NT2/D1 (cell line): ENCODE measurements at places on chromosomes 1 and 21.
A peak's percentile ranks its signal among the peaks of the same experiment; 100 is the strongest.

- DNase-seq = no peak
Measured at GRCh38 chr1:203324105-203325025, 19.0 kb downstream of the BTG2 start.

- DNase-seq = no peak
Measured at GRCh38 chr1:23246274-23246673, 29.0 kb upstream of the HTR1D start.

DNA sequence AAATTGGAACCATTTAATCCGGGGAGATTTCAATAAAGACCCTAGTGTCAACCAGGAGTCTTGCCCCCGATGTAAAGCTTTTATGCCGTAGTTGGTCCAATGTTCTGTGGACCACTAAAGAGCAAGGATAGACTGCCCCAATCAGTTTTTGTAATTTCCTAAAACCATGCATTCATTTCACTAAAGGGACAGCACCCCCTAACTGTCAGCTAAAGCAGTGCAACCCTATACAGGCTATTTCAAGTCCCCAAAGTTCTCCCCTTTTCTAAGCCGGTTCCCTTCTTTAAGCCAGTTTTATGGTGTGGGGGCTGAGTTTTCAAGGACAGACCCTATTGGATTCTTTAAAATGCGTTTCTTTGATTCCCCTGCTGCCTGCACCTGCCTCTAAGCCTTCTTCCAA lies 12.7 kb upstream of the PDPN start:
- no peak for DNase-seq

- DNase-seq = no peak
Measured at GRCh38 chr1:46065405-46065804, 67.0 kb downstream of the PIK3R3 start.

DNA sequence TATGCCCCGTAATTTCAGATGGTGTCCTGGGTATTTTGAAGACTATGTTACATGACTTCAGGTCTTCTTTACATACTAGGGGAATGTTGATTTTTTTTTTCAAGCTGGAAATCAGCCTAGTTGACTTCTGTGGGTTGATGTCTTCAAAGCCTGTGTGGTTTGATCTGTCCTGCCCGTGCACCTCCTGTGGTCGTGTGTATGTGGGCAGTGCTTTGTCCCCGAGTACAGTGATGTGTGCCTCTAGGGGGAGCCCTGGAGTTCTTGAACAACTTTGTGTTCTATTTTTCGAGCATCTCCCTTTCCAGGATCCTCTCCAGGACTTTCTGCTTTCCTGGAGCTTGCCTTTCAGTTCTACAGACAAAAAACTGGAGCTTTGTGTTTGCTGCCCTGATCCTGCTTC lies 28.9 kb downstream of the OBSCN start:
- peak; percentile 73 for DNase-seq

- DNase-seq = no peak
Measured at GRCh38 chr1:246111570-246111969, 395.5 kb downstream of the SMYD3 start.

DNA sequence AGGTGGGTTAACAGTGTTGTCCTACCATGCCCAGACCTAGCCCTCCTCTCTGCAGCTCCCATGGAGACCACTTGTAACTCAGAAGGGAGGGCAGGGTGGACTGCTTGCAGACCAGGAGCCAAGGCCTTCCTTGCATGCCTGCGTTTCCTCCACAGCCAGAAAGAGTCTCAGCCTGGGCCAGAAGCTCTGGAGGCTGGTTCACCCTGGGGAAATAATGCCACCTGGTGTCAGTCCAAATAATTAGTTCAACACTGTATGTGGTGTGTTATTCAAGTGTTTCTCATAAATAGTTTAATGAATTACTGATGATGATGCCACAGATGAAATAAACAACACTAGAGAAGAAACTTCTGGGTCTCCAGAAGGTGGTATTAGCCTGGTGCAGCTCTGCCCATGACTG lies 16.9 kb upstream of the VANGL1 start:
- no peak for DNase-seq

GRCh38 chr1:56821462-56821797 lies 2.2 kb upstream of the FYB2 start:
- DNase-seq = no peak

DNA sequence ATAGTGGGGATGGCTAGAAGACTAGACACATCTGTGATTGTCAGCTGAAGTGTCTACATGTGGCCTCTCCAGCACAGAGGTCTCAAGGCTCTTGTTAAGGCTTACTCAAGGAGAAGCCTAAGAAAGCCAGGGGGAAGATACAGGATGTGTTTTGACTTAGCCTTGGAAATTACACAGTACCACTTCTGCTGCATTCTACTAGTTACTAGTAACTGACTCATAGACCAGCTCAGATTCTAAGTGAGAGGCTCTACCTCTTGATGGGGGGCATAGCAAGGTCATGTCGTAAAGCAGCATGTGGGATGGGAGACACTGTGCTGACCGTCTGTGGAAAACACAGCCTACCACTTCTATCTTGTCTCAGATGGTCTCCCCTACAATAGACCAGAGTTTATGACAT lies 99.5 kb downstream of the UBE2U start:
- no peak for DNase-seq

DNA sequence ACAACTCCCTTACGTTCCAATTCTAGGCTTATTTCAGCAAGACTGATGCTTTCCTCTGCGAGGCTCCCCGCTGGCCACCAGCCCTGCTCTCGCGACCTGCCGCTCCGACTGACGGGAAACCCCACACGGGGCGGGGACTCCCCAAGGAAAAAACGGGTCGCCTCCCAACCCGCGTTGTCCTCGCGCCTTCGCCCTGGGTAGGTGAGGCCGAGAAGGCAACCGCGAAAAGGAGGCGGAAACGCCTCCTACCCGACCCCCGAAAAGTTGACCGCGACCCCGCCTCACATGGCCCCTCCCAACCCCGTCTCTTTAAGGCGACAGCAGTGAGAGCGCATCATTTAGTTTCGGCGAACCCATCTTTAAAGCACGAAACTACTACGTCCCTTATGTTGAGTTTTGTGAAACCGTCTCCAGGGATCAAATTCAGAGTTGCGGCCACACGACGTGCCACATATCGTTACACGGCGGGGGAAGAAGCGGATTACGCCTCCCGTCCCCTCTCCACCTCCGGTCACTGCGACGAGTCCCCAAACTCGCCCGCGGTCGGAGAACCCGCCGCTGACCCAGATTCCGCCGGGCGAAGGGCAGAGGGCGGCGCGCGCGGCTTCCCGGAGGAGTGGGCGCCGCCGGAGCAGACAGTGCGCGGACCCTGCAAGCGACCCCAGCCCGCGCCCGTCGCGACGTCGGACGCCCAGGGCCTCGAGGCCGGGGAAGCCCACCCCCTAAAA lies 1.2 kb downstream of the ANP32E start:
- DNase-seq = peak; percentile 54

DNA sequence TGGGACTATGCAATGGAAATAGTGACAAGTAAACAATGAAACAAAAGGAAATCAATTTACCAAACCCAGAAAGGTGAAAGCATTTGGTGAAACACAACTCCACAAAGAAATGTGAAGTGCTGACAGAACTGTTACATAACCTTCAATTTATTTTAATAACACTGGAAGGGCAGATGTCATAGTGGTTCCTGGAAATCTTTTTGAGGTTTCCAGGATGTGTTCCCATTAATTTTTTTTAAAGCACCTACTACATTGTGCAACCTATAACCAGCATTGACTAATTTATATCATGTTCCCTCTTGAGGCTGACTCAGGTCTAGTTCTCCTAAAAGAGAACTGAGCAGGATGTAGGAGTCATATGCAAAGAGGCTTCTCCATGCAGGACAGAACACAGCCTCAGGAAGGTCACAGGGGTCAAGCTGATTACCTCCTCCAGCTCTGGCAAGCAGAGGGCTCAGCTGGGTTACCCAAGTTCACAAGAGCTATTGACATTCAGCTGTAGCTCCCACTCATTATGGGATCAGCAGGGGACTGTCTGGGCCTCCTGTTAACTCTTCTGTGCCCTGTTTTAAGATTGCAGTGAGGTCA lies 157.1 kb upstream of the NRIP1 start:
- DNase-seq = peak; percentile 95

- no peak for DNase-seq
Measured at GRCh38 chr1:909861-910310, 13.8 kb upstream of the SAMD11 start.

- no peak for DNase-seq
Measured at GRCh38 chr1:75127916-75128717, 6.1 kb upstream of the LHX8 start.

DNA sequence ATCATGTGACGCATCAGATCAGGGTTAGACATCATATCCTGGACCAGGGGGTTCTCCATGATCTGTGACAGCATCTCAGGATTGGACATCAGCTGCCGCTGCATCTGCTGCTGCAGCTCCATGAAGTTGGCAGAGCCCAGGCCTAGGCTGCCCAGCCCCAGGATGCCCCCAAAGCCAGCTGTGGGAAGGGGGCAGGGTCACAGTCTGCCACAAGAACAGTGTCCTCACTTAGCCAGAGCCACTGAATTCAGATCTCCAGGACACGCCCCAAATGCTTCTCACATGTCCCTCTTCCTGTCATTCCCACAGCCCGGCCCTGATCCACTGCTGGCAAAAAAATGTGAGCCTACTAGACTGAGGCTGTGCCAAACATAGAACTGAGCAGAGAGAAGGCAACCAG lies 3.2 kb downstream of the UBQLN4 start:
- DNase-seq = no peak

GRCh38 chr1:94528299-94528698 lies 13.3 kb downstream of the F3 start:
- no peak for DNase-seq

- no peak for DNase-seq
Measured at GRCh38 chr1:27599605-27600497, 4.1 kb downstream of the AHDC1 start.

GRCh38 chr1:112267929-112268328 lies 128.1 kb upstream of the CTTNBP2NL start:
- DNase-seq = no peak

DNA sequence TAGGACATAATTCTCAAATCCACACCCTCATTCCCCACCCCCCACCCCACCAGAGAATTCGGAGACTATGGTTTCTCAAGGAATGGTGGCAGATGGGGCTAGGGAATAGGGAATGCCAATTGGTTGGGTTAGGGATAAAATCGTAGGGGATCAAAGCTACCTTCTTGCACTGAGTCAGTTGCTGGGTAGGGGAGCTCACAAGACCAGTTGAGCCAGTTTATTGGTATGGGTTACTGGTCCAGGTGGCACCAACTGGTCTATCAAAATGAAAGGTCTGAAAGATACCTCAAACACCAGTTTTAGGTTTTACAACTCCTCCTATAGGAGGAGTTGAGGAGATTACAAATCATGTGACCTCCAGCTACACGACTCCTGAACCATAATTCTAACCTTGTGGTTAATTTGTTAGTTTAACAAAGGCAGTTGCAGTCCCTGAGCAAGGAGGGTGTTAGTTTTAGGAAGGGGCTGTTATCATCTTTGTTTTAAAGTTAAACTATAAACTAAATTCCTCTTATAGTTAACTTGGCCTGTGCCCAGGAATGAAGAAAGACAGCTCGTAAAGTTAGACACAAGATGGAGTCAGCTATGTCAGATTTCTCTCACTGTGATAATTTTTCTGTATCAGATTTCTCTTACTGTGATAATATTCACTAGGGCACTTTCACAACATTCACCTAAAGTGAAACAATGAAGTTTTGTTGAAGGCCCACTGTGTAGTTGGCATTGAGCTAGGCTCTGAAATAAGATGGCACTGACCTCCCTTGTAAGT lies 2.5 kb downstream of the SHISAL2A start:
- no peak for DNase-seq

GRCh38 chr1:236895665-236896387 lies 100.7 kb downstream of the MTR start:
- DNase-seq = no peak

DNA sequence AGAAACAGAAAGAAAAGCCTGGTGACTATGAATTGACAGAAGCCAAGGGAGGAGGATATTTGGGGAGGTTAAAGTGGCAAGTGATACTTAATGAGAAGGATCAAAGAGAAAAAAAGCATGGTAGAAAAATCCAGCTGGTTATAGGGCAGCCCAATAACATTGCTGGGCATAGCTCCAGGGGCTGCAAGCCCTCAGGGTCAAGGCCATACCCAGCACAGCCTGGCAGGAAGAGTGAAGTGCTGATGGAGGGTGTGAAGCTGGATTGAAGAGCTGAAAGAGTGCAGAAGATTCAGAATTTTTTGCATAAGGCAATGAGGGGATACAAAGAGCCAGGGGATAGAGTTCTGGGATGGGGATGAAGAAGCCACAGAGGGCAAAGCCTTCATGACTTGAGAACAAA lies 8.0 kb upstream of the HSD11B1 start:
- no peak for DNase-seq

GRCh38 chr1:167289075-167289442 lies 68.4 kb downstream of the POU2F1 start:
- DNase-seq = no peak

GRCh38 chr1:42978317-42979035 lies 19.8 kb upstream of the SLC2A1 start:
- peak; percentile 75 for DNase-seq

DNA sequence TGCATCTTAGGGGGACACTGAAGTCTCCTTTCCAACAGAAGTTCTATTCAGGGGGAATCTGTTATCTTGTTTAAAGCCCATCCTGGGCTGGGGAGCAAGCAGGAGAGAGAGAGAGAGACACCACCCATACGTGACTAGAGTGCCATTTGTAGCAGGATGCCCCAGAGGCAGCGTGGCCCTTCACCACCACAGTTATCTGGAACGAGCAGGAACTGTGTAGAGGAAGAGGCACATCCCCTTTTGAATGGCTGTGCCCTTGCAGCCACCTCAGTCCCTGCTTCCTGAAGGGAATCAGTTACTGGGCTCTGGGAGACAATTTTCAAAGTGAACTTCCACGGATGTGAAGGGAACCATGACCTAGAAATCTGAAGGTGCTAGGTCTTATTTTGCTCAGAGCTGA lies 19.4 kb upstream of the LAMTOR5 start:
- no peak for DNase-seq

DNA sequence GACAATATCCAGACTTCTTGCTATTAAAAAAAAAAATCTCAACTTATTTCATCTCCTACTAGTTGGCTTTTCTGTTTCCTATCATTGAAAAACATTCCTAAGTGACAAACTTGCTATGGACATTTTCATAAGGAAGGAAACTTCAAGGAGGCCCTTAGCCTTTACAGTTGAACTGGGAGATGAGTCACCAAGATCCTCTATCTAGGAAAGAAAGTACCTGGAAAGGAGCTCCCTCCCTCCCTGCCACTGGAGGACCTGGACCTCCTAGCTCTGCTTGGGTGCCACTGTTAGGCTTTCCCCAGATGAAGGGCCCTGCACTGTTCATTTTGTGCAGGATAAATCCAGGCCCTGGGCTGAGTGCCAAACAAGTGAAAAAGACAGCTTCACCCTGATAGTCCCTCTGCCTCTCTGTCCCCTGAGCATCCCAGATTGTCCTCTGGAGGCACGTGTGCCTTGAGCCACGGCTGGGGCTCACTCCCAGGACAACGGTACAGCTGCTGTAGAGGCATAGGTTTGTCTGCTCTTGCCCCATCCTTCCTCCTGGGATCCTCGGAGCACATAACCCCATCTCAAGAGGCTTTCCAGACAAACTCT lies 40.2 kb upstream of the SOX13 start:
- no peak for DNase-seq

GRCh38 chr1:201347498-201348210 lies 29.8 kb downstream of the TNNT2 start:
- DNase-seq = no peak

- no peak for DNase-seq
Measured at GRCh38 chr1:65508051-65508450, 87.6 kb downstream of the LEPR start.

- DNase-seq = peak; percentile 87
Measured at GRCh38 chr21:14215971-14216641, at the start of gene RBM11. RBM11 (plus strand) TSS chr21:14216157; CDS start chr21:14216187, 30 bp downstream.

- DNase-seq = no peak
Measured at GRCh38 chr1:207897188-207897587, 13.7 kb downstream of the CD34 start.
